ENCODE measurements at places on chromosomes 12 and 14.
A peak's percentile ranks its signal among the peaks of the same experiment; 100 is the strongest.

DNA sequence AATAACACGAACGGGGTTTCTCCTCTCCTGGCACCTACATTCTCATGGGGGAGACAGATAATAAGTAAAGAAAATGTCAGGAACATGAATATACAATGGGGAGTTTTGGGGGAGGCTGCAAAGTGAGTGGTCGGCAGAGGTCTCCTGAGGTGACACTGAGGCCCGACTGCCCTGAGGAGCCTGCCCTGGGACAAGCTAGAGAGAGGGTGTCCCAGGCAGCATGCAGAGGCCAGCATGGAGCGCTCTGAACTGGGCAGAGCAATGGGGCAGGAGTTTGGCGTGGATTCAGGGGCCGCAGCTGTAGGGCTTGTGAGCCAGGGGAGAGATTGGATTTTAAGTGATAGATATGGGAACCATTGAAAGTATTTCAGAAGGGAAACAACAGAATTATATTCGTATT lies 320.5 kb downstream of the CACNA1C start:
- DNase-seq: no peak

DNA sequence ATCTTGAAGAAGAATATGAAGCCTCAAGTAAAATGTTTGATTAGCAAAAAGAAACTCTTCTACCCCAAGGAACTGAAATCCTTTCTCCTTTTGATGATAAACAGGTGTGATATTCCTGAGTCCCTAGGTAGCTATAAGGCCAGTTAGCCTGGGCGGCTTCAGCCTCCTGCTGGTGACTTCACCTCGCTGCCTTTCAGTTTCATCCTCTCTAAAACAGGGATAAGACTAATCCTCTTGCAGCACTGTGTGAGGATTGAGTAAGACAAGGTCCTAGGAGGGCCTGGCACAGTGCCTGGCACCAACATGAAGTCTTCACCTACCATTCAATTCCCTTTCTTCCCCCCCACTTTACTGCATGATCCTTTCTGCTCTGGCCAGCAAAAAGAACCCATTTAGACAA lies 42.1 kb downstream of the CIT start:
- no peak for DNase-seq

- DNase-seq: no peak
Observed at GRCh38 chr12:34340534-34341361, 318.5 kb downstream of the ALG10 start.

- no peak for DNase-seq
Observed at GRCh38 chr12:47804171-47804570, 15.5 kb downstream of the HDAC7 start.

GRCh38 chr12:103883908-103884307 lies 42.9 kb upstream of the NT5DC3 start:
- DNase-seq: no peak

- no peak for DNase-seq
Observed at GRCh38 chr12:45354399-45354798, 138.5 kb downstream of the ANO6 start.

- no peak for DNase-seq
Observed at GRCh38 chr14:23054000-23054811, 3.1 kb downstream of the CDH24 start.

DNA sequence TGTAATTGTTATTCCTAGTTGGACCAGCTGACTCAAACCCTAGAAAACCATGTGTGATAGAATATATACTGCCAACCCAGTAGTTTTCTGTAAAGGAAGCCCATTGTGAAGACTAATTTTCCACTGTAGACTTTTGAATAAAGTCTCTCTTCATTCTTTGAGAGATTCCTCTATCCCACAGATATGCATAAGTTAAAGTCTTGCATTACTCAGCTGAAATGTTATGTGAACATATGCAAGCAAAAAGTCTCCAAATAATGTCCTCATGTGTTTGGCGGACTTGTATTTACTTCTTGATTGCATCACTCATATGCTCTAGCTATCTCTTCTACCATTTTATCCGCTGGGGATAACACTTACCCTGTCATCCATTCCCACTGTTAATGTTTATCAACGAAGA lies 35.1 kb upstream of the OTOGL start:
- DNase-seq: no peak

DNA sequence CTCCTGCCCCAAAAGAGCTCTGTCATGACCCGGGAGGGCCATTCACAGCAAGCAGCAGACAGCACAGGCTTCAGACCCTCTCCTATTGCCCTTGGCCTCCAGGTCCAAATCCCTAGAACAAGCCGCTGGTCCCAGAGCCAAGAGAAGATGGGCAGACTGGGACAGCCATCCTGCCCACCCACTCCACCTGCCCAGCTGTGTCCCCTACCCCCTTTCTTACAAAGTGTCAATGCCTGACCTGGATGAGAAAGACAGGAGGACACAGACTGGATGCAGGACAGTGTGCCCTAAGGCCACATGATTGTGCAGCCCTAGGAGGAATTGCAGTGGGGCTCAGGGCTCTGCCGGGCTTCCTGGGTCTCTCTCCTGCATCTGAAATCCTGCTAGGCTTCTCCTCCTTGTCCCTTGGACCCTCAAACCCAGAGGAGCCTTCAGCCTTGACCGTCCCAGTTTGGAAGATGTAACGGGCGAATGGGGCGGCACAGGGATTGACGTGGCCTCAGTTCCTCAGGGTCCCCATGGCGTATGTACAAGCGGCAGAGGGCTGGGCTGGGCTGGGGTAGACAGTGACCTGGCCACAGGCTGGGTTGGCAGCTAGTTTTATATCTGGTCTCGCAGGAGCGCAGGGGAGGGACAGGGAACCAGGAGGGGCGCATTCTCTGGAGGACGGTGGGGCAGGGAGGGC lies 27.1 kb upstream of the BCDIN3D start:
- DNase-seq: no peak

DNA sequence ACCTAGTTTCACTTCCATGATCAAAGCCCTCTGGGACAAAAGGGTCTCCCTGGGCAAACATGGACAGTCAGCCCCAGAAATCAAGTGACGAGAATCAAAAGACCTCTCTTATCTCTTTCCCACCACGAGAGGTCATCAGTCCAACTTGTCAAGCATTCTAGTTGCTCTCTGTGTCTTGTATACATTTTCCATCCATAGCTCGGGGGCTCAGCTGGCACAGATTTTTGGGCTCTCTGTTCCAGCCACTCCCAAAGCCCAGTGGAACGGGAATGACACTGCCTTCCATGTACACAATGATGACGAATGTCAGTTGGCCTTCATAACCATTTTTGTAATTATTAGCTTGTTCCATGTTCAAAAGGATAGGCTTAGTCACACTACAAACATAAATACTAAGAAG lies 29.7 kb downstream of the NOS1 start:
- no peak for DNase-seq

DNA sequence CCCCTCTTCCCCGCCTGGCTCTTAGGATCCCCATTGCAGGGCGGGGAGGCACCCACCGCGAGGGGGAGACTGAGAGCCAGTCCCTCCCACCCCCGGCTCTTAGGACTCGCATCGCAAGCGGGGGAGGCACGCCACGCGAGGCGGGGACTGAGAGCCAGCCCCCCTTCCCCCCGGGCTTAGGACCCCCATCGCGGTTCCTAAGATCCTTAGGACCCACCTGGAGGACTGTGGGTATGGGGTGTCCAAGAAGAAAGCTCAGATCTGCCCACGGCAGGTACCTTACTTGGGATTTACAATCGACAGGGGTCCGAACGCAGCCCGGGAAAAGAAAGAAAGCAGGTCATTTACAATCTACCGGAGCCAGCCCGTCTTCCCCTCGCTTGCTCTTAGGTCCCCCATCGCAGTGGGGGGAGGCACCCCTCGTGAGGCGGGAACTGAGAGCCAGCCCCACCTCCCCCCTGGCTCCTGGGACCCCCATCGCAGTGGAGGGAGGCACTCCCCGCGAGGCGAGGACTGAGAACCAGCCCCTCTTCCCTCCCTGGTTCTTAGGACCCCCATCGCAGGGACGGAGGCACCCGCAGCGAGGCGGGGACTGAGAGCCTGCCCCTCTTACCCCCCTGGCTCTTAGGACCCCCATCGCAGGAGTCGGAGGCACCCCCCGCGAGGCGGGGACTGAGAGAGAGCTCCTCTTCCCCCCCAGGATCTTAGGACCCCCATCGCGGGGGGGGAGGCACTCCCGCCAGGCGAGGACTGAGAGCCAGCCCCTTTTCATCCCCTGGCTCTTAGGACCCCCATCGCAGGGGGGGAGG lies 43.7 kb downstream of the DDX11 start:
- DNase-seq: peak; percentile 50

DNA sequence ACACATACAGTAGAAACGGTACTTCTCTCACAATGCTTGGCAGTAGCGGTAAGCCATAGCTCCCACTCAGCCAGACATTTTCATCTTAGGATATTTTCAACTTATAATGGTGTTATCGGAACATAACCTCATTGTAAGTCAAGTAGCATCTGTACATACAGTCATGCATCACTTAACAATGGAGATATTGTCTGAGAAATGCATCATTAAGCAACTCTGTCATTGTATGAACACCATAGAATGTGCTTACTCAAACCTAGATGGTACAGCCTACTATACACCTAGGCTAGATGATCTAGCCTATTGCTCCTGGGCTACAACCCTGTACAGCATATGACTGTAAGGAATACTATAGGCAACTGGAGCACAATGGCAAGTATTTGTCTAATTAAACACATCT lies 40.8 kb downstream of the RPS6KA5 start:
- no peak for DNase-seq

DNA sequence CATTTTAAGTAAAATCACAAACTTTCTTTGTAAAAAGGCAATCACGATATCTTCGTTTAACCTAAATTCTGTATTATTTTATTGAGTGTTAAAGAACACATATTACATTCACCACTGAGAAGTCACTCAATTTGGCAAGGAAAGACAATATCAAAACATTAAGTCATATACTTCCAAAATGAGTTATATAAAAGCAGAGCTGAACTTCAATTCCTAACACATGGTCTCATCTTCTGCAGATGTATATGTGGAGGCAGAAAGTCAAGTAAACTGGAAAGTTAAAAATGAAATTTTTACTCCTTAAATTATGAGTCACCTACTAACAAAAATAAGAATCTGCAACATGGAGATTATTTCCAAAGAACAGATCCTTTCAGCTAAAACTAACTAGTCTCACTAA lies 28.7 kb downstream of the BMAL2 start:
- no peak for DNase-seq

DNA sequence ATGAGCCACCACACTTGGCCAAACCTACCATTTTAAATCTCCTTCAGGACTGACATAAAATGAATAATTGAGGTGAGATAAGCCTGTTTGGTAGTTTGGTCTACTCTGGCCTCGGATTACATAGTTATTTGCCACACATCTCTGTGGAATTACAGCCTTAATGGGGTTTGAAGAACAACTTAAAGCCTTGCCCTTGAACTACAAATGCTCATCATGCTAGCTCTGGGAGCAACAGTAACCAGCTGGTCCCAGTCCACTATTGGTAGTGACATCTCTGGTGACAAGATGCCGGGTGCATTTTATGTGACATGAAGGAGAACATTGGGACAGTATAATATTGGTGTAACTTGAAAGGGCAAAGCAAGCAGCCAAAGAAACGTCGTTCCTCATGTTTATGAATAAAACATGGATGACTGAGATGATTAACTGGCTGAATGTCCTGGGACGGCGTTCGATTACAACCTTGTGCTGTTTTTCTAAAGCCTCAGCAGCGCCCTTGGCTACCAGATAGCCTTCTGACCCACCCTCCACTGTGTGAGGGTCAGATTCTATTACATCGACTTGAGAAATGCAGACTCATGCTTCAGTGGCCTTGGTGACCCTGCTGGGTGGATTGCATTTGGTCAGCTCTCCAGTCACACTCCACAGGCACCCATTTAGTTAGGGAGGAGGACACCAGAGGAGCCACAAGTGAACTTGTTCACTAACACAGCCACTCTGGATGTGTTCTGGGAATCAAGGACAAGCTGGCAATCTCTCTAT lies 41.5 kb downstream of the BEST3 start:
- no peak for DNase-seq

DNA sequence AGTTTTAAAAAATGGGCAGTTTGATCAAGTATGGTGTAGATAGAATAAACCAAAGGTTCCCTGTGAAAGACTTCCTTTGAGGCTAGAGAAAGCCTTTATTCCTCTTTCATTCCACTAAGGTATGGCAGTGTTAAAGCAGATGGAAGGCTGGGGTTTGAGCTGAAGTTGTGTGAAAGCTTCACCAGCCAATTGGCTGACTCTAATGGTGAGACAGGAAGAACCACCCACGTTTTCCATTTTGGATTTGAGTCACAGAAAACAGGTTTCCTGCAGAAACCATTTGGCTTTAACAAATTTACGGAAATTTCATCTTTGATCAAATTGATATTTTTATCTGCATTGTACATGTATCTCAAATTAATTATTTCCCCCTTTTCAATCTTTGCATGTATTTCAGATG lies 455.0 kb downstream of the PCNX1 start:
- DNase-seq: no peak

GRCh38 chr14:85464135-85464895 lies 65.6 kb upstream of the FLRT2 start:
- no peak for DNase-seq

DNA sequence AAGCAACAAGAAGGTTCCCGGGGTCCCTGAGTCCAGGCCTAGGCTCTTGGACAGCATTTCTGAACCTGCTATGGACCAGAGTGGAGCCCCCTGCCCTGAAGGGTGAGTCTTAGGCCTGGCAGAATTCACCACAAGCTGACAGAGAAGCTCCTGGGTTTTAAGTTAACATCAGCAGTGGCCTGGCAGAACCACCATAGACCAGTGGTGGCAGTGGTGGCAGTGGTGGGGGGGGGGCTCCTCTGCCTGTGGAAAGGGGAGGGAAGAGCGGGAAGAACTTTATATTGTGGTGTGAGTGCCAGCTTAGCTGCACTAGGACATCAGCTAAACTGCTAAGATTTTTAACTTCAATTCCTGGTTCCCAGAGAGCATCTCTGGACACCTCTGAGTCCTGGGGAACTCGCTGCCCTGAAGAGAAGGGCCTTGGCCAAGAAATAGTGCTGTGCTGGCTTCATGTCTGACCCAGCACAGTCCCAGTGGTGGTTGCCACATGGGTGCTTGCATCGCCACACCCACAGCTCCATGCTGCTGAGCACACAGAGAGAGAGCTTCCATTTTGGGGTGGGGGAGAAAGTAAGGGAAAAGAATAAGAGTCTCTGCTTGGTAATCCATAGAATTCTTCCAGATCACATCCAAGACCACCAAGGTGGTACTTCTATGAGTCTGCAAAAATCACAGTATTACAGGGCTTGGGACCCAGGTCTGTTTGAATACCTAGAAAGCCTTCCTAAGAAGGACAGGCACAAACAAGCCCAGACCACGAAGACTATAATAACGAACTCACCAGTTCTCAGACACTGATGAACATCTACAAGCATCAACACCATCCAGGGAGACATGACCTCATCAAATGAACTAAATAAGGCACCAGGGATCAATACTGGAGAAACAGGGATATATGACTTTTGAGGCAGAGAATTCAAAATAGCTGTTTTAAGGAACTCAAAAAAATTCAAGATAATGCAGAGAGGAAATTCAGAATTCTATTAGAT lies 20.4 kb upstream of the RNF212B start:
- no peak for DNase-seq
